ENCODE measurements at places on chromosomes 13 and 19.

DNA sequence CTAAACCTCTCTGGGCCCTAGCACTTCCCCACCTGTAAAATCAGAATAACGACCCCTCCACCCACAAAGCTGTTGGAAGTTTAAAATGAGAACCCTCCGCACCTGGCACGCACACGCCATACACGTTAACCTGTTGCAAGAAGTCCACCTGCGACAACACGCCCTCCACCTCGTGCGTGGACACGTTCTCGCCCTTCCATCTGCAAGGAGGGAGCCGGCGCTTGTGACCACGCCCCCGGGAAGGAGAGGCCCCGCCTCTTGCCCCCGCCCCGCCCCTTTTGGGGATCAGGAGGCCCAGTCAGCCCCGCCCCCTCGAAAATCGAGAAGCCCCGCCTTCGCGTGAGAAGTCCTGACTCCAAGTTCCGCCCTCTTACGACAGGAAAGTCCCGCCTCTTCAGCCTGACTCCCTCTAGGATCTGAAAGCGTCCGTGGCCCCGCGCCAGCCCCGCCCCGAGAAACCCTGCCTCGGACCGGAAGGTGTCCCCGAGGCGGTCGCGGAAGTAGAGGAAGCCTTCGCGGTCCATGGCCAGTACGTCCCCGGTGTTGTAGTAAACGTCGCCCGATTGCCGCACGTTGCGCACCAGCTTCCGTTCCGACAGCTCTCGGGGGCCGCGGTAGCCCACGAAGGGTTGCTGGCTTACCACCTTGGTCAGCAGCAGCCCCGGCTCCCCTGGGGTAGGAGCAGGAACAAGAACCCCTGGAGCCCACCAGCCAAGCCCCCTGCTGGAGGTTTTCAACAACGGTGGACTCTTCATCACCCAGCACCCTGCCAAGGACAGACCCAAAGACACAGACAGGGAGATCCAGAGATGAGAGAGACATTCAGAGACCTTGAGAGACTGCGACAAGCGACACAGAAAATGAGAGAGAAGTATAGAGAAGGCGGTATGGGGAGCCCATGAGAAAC is 12.5 kb downstream of the SLC27A5 start:
- peak; percentile 89 for DNase-seq

- no peak for DNase-seq
These were observed 80.4 kb downstream of the HSPH1 start for GRCh38 chr13:31081316-31081715.

DNA sequence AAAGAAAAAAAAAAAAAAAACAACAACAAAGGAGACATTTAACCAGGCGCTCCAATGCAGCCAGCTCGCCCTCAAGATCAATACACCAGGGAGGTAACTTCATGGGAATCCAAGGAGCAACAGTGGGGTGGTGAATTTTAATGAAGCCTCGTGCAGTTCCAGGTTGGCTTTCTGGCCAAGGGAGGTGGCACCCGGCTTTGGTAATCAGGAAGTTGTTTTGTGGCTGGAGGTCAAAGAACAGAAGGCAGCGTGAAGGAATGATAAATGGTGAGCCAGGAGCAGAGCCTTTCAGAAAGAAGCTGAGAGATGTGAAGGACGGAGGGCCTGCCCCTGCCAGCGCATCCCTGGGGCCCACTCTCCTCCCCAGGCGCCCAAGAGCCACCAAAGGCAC is 188.2 kb upstream of the TSC22D1 start:
- DNase-seq, result no peak

DNA sequence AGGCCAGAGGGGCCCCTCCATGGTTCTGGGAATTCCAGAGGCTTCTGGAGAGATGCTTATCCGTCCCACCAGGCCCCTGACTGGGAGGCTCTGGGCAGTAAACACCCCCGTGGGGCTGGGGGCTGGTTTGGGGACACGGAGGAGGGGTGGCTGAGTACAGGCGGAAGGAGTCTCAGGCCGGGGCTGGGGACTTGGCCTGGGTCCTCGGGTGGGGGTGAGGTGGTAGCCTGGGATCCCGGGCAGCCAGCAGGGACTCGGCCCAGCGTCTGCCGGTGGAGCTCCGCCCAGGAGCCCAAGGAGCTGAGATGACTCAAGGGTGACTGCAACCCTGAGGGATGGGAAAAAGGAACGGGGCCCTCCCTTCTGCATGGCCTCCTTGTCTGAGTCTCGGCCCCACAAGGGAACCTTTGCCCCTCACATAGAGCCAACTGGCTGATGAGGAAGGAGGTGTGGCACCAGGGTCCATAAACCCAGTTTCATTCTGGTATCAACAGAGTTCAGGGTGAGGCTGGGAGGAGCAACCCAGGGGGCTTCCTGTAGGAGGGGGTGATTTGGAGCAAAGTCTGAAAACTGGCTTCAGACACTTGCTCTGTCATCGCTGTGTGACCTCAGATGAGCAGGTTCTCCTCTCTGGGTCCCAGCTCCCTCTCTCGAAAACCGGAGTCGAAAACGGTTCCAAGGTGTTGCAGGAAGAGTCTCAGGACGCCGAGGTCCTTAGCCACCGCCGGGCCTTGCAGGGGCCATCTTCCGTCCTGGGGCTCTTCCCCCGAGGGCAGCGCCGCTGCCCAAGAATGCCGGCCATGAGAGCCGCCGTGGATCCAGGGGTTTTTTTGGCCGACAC is 809 bp downstream of the MISP start:
- no peak for DNase-seq

All from stimulated activated CD4-positive, alpha-beta T cell treated with anti-CD3 and anti-CD28 coated beads, Interleukin-1b, Interleukin-23, amount 100 ng/mL, for 1 hour (primary cell).